HuH-7 (cell line): ENCODE measurements at places on chromosomes 3 and 15.
A peak's percentile ranks its signal among the peaks of the same experiment; 100 is the strongest.

DNA sequence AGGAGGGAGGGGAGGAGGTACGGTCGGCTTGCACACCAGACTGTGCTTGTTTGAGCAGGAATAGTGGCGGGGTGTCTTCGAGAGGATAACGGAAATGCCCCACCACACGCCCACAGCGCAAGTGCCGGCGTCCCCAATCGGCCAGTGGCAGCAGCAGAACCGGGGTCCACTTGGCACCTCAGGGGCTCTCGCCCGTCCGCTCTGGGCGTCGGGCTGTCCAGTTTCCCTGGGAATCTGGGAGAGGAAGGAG is 53.7 kb downstream of the CCDC54 start:
- DNase-seq: peak; percentile 22

GRCh38 chr3:3170998-3171397 is 8.5 kb downstream of the CRBN start:
- peak; percentile 39 for DNase-seq

GRCh38 chr3:142642956-142643355 is 46.8 kb downstream of the PLS1 start:
- no peak for DNase-seq

DNA sequence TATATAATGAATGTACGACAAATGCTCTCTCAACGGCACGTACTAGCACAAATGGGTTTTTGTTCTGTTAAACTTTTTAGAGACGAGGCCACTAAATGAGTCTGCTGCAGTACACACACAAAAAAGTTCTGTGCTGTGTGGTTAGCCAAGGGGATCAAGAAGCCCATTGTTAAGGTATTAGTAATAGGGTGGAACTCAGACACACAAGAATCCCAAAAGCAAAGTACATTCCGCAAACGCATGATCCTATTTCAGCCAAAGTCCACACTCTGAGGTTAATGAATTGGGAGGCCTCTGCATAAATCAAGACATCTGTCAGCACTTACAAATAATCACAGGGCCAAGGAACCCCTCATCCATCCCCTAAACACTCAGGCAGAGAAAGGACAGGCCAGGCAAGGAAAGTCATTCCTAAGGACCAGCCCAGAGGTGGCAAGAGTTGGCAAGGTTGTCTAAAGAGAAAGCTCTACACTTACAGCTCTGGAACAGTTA is 12.1 kb downstream of the OSBPL10 start:
- peak; percentile 59 for DNase-seq

GRCh38 chr3:181941250-181941649 is 229.5 kb downstream of the SOX2 start:
- DNase-seq: no peak

- DNase-seq: no peak
These were observed 403.6 kb downstream of the ERC2 start for GRCh38 chr3:56064684-56065083.

GRCh38 chr15:41689083-41689482 is 28.9 kb downstream of the MGA start:
- DNase-seq: no peak

DNA sequence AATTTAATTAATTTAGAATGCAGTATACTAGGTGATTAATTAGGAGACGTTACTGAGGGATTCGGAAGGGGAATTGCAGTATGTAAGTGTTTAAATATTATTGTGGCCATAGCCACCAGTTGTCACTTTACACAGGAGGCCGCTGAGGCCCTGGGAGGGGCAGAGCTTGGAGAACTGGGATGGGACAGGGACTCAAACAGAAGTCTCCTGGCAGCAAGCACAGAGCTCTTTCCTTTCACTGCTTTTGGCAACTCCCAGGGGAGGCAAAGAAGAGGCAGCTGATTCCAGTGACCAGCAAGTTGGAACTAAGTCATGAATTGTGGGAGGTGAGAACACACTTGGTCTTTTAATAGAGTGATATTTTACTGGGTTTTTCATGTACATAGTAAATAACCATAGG is 248.6 kb downstream of the RPLP1 start:
- DNase-seq: no peak

DNA sequence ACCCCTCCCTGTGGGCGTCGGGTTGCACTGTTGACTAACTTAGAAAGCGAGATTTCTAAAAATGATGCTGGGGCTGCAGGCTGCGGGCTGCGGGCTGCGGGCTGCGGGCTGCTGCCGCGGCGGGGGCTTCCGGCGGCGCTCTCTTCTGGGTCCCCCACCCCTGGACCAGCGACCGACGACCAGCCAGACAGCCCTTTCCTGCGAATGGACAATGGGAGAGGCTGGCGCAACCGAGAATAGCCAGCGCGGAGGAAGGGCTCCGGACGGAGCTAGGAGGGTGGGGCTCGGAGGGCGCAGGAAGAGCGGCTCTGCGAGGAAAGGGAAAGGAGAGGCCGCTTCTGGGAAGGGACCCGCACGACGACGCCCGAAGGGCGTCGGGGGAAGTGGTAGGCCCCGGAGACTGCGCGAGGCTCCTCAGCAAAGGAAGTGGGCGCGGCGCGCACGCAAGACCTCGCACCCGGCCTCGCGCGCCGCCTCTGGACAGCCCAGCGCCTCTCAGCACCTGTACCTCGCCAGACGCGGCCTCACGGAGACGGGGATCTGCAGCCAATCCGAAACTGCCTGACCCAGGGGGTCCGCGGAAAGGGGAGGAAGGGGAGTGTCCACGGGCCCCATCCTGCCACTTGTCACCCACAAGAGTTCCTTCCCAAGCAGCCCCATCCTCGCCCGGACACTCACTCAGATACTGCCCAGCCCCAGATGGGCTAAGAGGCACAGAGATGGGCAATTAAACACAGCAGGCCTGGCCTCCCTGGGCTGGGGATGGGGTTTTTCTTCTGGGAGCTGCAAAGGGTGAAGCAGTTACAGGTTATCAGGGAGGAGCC is 70.7 kb downstream of the SLC12A8 start:
- no peak for DNase-seq

DNA sequence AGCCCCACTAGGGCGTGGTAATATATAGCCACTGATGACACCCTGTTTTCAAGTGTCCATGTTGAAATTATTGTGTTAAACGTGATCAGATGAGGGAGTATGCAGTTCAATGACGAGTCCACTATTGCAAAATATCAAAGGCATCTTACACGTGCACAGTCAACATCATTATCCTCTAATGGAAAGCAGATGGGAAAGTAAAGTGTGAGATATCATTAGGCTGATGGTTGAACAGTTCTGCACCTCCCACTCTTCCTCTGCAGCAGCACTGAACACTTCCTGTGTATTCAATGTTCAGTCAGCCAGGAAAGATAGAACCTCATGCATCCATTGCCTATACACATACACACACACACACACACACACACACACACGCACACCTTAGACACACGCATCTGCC is 431.8 kb upstream of the CCDC54 start:
- DNase-seq: no peak

DNA sequence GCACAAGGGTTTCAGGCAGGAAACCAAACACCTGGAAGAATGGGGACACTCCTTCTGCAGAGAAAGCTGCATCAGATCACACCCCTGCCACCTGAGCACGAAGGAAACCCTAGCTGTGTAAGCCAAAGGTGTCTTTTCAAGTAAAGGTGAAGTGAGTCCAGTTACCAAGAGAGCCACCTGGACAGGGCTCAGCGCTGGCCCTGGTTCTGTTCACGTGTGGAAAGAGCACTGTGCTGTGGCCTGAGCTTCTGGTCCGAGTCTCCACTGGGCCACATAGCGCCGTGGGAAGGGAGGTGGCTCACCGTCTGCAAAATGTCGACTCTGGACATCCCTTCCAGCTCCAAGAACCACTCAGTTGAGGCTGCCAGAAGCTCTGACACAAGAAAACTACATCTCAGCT is 151.1 kb downstream of the ADAMTS17 start:
- no peak for DNase-seq

DNA sequence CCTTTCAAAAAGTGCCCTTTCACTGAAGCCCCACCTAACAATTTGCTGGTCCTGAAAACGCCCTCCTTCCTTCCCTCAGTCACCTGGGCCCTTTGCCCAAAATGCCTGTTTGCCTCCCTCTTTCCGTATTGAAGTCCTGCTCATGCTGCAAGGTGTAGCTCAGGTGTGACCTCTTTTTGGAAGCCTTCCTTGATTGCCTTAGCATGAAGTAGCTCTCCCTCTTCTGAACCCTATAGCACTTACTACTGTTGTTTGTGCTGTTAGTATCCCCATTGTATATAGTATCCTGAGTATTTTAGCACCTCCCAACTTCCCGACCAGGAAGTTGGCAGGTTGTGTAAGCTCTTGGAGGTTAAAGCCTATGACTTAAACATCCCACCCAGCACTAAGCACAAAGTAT is 1.7 kb downstream of the PLS1 start:
- no peak for DNase-seq
